Stimulated activated CD4-positive, alpha-beta T cell treated with anti-CD3 and anti-CD28 coated beads, Interleukin-15, amount 100 ng/mL, for 24 hours (primary cell): ENCODE measurements at places on chromosomes 12 and 14.

DNA sequence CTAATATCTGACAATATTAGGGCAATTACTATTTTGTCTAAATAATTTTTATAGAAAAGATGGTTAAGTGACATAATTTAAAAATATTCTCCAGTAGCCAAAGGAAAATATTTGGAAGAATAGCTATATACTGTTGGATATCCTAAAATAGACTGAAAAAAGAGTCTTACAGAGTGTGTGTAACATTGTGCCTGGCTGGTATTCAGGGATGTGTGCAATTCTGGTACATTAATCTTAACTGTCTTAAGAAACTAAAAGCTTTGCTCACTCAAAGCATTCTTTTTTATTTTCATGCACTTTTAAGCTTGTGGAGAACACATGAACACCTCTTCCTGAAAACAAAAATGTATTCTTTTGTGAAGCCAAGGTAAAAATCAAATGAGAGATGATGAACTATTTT, 10.1 kb upstream of the NR2C1 start:
- DNase-seq: no peak

GRCh38 chr14:22678221-22678620, 34.1 kb upstream of the OR6J1 start:
- no peak for DNase-seq

- no peak for DNase-seq
Observed at GRCh38 chr14:93895023-93895604, 32.0 kb upstream of the FAM181A start.

DNA sequence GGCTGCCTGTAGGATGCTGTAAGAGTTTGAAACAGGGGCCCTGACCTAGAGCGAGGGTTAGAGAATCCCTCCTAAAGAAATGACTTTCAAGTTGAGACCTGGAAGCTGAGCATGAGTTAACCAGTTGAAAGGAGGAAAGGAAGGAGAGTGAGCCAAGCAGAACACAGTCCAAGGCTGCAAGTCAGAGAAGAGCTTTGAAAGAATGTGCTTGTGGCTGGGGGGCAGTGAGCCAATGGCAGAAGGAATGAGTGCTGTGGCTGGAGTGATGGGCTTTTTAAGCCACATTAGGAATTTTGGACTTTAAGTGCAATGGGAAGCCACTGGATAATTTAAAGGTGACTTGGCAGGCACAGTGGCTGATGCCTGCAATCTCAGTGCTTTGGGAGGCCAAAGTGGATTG, 18.1 kb downstream of the CDKN1B start:
- no peak for DNase-seq

GRCh38 chr14:99199846-99200653, 71.9 kb downstream of the BCL11B start:
- no peak for DNase-seq

GRCh38 chr14:104563191-104563741, 16.3 kb upstream of the C14orf180 start:
- no peak for DNase-seq

GRCh38 chr12:82476511-82476910, 118.2 kb downstream of the METTL25 start:
- DNase-seq: no peak
